Vagina (tissue), 2 donors: ENCODE measurements at places on chromosomes 11 and 22. TPM values are rescaled to one million over a fixed set of nuclear protein-coding genes. Genes with fewer than 3 reads are reported as not detected.
A peak's percentile ranks its signal among the peaks of the same experiment; 100 is the strongest.

GRCh38 chr11:6926208-6927029 lies at the start of gene ZNF215:
Gene ZNF215 (plus strand): TSS chr11:6926426. CDS start chr11:6932273, 5,847 bp downstream.
- H3K27ac ChIP-seq: peak within 1 kb of the TSS; percentile 45
- H3K27me3 ChIP-seq: no peaks in the 10 kb centered on the region
- peaks cover 11% of the 10 kb centered on the region for H3K4me1 ChIP-seq
- H3K4me3 ChIP-seq: peak within 1 kb of the TSS; percentile 49
- no peaks in the 10 kb centered on the region for H3K36me3 ChIP-seq

GRCh38 chr11:36300650-36301049 lies 4.6 kb downstream of the PRR5L start:
- H3K36me3 ChIP-seq: no peaks in the 10 kb centered on the region
- H3K27ac ChIP-seq: no peak overlapping the region
- no peaks in the 10 kb centered on the region for H3K27me3 ChIP-seq
- no peak overlapping the region for H3K4me3 ChIP-seq
- peaks cover 12% of the 10 kb centered on the region for H3K4me1 ChIP-seq

GRCh38 chr11:45560155-45560912 lies 105.1 kb downstream of the CHST1 start:
- no peak overlapping the region for H3K27ac ChIP-seq
- no peaks in the 10 kb centered on the region for H3K27me3 ChIP-seq
- peaks cover 5% of the 10 kb centered on the region for H3K4me1 ChIP-seq
- no peak overlapping the region for H3K4me3 ChIP-seq
- H3K36me3 ChIP-seq: no peaks in the 10 kb centered on the region

The CAPN1 gene
- 302 TPM for total RNA-seq

DNA sequence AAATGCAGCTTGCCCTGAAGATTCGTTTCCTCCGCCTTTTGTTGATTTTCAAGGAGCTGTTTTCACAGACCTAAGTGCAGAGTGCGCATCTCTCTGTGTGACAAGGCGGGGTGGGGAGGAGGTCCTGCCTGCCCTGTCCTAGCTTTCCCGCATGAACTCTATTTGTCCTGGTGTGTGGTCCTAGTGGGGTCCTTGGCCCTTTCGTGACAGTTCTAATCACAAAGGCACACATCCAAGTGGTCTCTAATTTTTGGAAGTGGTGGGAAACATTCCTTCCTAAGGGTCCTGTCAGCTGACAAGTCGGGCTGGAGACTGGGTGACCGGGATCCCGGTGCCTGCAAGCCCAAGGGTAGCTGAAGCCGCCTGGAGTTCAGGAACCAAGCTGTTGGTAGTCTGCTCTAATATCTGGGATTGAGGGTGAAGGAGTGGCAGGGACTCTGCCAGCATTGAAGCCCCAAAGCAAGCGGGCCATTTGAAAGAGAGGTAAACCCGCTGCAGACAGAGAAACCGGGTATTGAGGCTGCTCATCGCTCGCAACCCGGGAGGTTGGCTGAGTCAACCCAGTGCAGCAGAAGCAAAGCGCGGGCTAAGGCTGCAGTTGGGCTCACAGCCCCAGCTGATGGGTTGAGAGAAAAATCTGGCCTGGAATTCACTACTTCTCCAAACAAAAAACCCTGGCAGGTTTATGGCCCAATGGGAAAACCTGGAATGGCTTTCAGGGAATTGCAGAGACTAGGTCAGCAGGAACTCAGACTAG lies 28.1 kb upstream of the FBXO3 start:
- H3K36me3 ChIP-seq: no peaks in the 10 kb centered on the region
- H3K4me1 ChIP-seq: peaks cover 10% of the 10 kb centered on the region
- no peak overlapping the region for H3K27ac ChIP-seq

DNA sequence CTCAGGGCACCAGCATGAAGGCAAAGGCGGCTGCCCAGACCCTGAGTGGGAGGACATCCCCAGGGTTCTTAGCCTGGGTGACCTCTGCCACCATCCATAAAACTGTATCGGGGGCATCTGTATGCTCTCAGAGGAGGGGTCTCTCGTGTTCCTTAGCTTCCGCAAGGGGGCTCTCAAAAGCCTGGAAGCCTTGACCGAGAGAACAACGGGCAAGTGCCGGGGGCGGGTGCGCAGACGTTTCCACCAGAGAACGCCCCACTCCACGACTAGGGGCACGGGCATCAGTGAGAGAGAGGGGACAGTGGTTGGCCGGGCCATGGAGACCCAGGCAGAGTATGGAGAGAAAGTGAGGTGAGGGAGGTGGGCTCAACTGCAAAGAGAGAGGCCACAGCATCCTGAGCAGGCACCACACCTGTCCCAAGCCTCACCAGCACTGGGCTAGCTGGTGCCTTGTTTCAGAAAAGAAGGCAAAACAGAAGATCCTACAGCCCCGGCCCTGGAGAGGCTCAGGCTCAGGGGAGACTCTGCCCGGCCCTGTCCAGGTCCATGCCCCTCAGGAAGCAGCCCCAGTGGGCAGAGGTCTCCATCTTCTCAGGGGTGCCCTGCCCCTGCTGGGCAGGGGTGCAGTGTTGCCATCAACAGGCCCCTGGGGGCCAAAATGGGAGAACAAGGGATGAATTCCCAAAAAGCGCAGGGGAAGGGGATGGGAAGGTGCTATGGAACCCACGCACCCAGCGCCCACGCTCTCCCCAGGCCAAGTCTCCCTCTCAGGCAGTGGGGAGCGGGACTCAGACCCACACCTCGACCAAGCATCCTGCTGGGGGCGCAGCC lies 5.9 kb downstream of the TSPAN32 start:
- no peak overlapping the region for H3K4me3 ChIP-seq
- DNase-seq: no peak
- H3K4me1 ChIP-seq: peaks cover 80% of the 10 kb centered on the region
- H3K27ac ChIP-seq: peak overlapping the region; percentile 97
- no peaks in the 10 kb centered on the region for H3K36me3 ChIP-seq

The PSMC3 gene
- 89.6 TPM for total RNA-seq

DNA sequence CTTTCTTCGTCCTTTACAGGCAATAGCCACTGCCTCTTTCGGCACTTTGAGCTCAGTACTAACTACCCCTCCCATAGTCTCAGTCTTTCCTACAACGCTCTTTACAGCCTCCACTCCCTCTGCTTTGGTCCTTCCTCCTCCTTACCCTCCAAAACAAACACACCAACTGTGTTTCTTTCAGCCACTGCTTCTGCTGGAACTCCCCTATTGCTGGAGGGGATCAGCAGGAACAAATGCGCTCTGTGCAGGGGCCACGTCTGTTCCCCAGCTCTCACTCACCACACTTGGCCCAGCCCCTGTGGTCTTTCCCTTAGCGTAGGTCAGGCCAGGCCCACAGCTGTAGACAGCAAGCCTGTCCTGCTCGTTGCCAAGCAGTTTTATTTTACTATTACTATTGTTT lies 42.3 kb downstream of the PC start:
- no peaks in the 10 kb centered on the region for H3K4me1 ChIP-seq
- no peak overlapping the region for H3K4me3 ChIP-seq
- H3K36me3 ChIP-seq: no peaks in the 10 kb centered on the region
- no peak for DNase-seq
- no peaks in the 10 kb centered on the region for H3K27me3 ChIP-seq

GRCh38 chr11:120324932-120325810 lies at the start of gene TLCD5:
Gene TLCD5 (plus strand): TSS chr11:120325299. CDS start chr11:120327442, 2,143 bp downstream.
- no peaks in the 10 kb centered on the region for H3K27me3 ChIP-seq
- DNase-seq: no peak
- H3K4me3 ChIP-seq: peak within 1 kb of the TSS; percentile 56
- peak within 1 kb of the TSS; percentile 89 for H3K27ac ChIP-seq

- H3K27ac ChIP-seq: no peak within 1 kb of the TSS
- no peak within 1 kb of the TSS for H3K4me3 ChIP-seq
- DNase-seq: no peak
- H3K4me1 ChIP-seq: peaks cover 10% of the 10 kb centered on the region
- no peaks in the 10 kb centered on the region for H3K27me3 ChIP-seq
These were observed at the start of gene IGSF22 for GRCh38 chr11:18726040-18726439. Gene IGSF22 (minus strand): TSS chr11:18726188. CDS start chr11:18724236, 1,952 bp downstream.

- DNase-seq: no peak
- H3K27ac ChIP-seq: peak overlapping the region; percentile 95
- H3K36me3 ChIP-seq: no peaks in the 10 kb centered on the region
These were observed 519 bp downstream of the ARRB1 start for GRCh38 chr11:75350743-75351540.

DNA sequence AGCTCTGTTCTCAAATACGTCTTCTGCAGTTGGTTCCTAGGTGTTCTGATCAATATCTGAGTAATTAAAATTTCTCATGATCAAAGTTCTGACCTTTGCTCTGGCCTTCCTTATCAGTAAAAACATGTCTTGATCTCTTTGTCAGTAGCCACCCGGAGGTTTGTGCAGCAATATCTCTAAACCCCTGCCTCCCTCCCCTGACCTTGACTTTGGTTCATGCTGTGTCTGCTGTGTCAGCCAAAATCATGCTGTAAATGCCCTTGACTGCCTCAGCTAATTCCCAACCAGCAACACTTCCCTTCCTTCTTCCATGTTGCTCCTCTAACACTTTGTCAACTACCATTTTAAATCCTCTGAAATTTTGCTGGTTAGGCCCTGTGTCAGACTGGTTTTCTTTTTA lies 424.7 kb downstream of the FAM181B start:
- DNase-seq: no peak
- no peaks in the 10 kb centered on the region for H3K27me3 ChIP-seq
- no peak overlapping the region for H3K4me3 ChIP-seq
- H3K27ac ChIP-seq: no peak overlapping the region
- H3K36me3 ChIP-seq: no peaks in the 10 kb centered on the region

- no peak overlapping the region for H3K27ac ChIP-seq
- no peaks in the 10 kb centered on the region for H3K27me3 ChIP-seq
- H3K4me1 ChIP-seq: no peaks in the 10 kb centered on the region
- no peak overlapping the region for H3K4me3 ChIP-seq
- no peaks in the 10 kb centered on the region for H3K36me3 ChIP-seq
- DNase-seq: no peak
These were observed 35.3 kb upstream of the NECTIN1 start for GRCh38 chr11:119764108-119764868.

GRCh38 chr11:106306942-106307341 lies 229.5 kb downstream of the AASDHPPT start:
- H3K27me3 ChIP-seq: no peaks in the 10 kb centered on the region
- no peaks in the 10 kb centered on the region for H3K36me3 ChIP-seq
- H3K27ac ChIP-seq: no peak overlapping the region
- DNase-seq: no peak
- no peak overlapping the region for H3K4me3 ChIP-seq

GRCh38 chr22:44256556-44257485 lies 55.9 kb downstream of the SHISAL1 start:
- no peaks in the 10 kb centered on the region for H3K27me3 ChIP-seq
- H3K4me3 ChIP-seq: no peak overlapping the region
- no peaks in the 10 kb centered on the region for H3K4me1 ChIP-seq
- DNase-seq: no peak
- no peaks in the 10 kb centered on the region for H3K36me3 ChIP-seq
- no peak overlapping the region for H3K27ac ChIP-seq

- no peaks in the 10 kb centered on the region for H3K27me3 ChIP-seq
- H3K27ac ChIP-seq: no peak overlapping the region
- H3K4me3 ChIP-seq: no peak overlapping the region
- no peaks in the 10 kb centered on the region for H3K36me3 ChIP-seq
These were observed 67.2 kb downstream of the C11orf91 start for GRCh38 chr11:33633251-33634003.

DNA sequence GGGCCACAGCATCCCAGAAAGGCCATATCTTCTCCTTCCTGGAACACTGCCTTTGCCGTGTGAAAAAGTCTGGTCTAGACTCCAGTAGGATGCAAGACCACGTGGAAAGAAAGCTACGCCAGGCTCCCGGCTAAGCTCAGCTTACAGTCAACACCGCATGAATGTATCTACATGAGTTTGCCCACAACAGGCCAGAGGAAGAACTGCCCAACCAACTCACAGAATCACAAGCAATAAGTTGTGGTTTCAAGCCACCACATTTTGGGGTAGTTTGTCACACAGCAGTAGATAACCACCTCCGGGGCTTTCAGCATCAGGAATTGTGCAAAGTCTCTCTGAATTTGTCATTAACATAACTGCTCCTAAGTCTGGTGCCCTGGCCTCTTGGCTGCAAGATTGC lies 27.3 kb downstream of the HSPA8 start:
- no peaks in the 10 kb centered on the region for H3K27me3 ChIP-seq
- no peaks in the 10 kb centered on the region for H3K4me1 ChIP-seq
- no peak overlapping the region for H3K27ac ChIP-seq
- no peak for DNase-seq
- no peak overlapping the region for H3K4me3 ChIP-seq
- no peaks in the 10 kb centered on the region for H3K36me3 ChIP-seq
